Astrocyte (in vitro differentiated cells and primary cell): ENCODE measurements at places on chromosomes 11 and 22.
A peak's percentile ranks its signal among the peaks of the same experiment; 100 is the strongest.

DNA sequence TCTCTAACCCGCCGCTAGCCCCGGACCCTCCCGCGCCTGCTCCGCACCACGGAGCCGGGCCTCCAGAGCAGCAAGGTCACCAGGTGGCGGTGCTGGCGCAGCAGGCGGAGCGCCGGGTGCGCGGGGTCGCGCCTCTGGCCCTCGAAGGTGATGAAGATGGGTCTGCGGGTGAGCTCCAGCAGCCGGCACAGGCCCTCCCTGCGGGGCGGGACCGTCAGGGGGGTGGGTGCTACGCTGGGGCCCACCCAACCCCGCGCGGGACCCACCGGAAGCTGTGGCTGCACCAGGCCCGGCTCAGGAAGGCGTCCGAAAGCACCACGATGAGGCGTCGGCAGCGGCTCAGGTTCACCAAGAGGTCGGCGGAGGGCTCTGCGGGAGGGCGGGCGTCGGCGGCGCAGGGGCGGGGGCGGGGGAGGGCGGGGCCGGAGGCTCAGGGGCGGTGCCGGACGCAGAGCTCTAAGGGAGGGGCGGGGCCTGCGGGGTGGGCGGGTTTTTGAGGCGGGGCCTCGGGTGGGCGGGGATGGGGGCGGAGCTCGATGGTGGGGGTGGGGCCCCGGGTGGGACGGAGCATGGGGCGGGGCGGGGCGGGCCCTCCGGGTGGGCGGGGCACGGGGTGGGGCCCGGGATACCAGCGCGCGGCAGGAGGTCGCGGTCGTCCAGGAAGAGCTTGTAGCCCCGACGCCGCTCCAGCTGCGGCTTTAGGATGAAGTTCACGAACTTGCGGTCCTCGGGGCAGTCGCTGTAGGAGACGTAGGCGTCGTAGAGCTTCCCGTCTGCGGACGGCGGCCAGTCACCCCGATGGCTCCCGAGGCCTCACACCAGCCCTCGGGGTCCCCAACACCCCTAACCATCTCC, 7.8 kb downstream of the SIGIRR start:
- no peaks in the 10 kb centered on the region for H3K4me1 ChIP-seq
- no peaks in the 10 kb centered on the region for H3K36me3 ChIP-seq
- H3K27me3 ChIP-seq = no peaks in the 10 kb centered on the region
- H3K27ac ChIP-seq = no peak overlapping the region
- peak overlapping the region; percentile 56 for H3K4me3 ChIP-seq
- peak; percentile 52 for DNase-seq

DNA sequence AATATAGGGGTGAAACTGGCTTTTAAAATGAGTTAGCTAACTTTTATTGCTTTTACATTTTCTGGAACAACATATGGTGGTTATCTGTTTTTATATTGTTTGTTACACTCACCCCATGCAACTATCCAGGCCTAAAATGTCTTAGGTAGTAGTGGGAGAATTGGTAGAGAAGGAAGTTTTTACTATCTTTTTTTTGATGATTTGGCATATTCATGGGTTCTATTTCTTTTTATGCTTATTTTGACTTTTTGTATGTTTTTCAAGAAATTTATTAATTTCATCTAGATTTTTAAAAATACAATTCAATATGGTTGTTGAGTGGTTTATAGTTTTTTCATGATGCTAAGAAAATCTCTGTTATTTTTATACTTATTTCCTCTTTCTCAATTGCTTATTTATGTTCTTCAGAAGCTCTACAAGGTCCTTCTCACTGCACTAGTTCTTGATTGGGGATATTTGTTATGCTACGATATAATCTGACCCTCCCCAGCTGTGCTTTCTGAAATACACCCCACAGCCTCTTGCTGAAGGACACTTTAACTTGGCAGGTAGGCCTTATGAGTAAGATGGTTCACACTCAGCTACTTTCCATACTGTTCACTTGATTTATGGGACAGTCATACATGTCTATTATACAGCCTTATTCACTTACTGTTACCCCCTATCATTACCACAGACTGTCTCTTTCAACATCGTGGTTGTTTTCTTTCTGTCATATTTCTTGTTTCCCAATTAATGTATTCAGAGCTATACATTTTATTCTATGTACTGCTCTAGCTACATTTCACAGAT, 431.2 kb downstream of the METTL15 start:
- H3K4me3 ChIP-seq = no peak overlapping the region
- H3K36me3 ChIP-seq = no peaks in the 10 kb centered on the region
- H3K27me3 ChIP-seq = no peaks in the 10 kb centered on the region
- DNase-seq = no peak

DNA sequence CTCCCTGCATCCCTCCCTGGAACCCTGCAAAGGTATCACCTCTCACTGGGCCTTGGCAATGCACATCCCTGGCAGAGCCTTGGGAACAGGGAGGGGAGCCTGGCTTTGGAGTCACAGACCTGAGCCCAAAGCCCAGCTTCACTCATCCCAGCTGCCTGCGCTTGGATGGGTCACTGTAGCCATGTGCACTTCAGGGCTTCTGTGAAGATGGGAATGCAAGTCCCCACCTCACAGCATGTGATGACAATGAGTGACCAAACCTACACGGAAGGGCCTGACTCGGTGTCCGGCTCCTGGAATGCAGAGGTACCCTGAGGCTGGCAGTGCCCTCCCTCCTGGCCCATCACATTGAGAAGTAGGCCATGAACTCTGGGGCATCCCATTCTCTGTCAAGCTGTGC, 22.8 kb upstream of the BAIAP2L2 start:
- peaks cover 13% of the 10 kb centered on the region for H3K4me1 ChIP-seq
- no peaks in the 10 kb centered on the region for H3K27me3 ChIP-seq
- H3K36me3 ChIP-seq = no peaks in the 10 kb centered on the region
- no peak overlapping the region for H3K27ac ChIP-seq
- DNase-seq = no peak

GRCh38 chr22:23579280-23579679, 810 bp downstream of the IGLL1 start:
- H3K27ac ChIP-seq = no peak overlapping the region
- DNase-seq = no peak
- no peaks in the 10 kb centered on the region for H3K36me3 ChIP-seq

DNA sequence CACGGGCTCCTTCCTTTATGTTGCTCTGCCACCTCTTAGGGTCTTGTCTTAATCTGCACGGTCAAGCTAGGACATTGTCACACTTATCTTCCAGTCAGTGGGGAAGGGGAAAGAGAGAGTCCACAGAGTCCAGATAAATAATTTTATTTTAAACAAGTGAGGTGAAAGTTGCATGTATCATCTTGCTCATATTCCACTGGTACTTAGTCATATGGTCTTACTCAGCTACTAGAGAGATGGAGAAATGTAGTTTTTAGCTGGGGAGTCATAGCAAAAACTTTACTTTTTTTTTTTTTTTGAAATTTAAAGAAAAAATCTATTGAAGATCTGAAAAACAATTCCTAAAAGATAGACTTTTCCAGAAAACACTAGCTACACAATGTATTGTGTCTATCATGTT, 29.0 kb downstream of the PDE3B start:
- no peak overlapping the region for H3K27ac ChIP-seq
- H3K36me3 ChIP-seq = no peaks in the 10 kb centered on the region
- no peaks in the 10 kb centered on the region for H3K4me1 ChIP-seq
- no peaks in the 10 kb centered on the region for H3K27me3 ChIP-seq
- DNase-seq = peak; percentile 20

DNA sequence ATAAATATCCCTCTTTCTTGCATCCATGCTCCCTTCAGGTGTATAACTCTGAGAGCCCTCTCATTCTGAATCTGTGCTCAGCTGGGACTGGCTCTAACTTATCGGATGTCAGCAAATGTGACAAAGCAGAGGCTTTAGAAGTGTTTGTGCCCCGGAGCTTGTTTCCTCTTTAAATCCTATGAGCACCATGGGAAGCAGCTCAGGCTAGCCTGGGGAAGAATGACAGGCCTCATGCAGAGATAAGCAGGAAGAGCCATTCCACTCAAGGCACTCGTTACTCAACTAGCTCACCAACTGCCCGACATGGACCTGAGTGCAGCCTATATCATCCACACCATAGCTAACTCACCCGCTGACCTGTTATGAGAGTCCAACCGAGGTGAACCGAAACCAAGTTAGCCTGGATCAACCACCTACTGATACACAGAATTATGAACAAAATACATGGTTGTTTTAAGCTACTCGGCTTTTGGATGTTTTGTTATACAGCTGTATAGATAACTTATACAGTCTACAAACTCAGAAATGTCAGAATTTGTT, 990.7 kb downstream of the NTM start:
- H3K4me1 ChIP-seq = no peaks in the 10 kb centered on the region
- DNase-seq = no peak
- no peak overlapping the region for H3K27ac ChIP-seq
- peaks cover 2% of the 10 kb centered on the region for H3K27me3 ChIP-seq
- H3K4me3 ChIP-seq = no peak overlapping the region

GRCh38 chr11:134069426-134070341, 812 bp downstream of the JAM3 start:
- H3K36me3 ChIP-seq = no peaks in the 10 kb centered on the region
- H3K4me1 ChIP-seq = peaks cover 14% of the 10 kb centered on the region
- H3K27ac ChIP-seq = no peak overlapping the region
- H3K27me3 ChIP-seq = peaks cover 5% of the 10 kb centered on the region

- peak overlapping the region; percentile 58 for H3K27ac ChIP-seq
- H3K27me3 ChIP-seq = no peaks in the 10 kb centered on the region
- H3K4me3 ChIP-seq = no peak overlapping the region
- peaks cover 80% of the 10 kb centered on the region for H3K4me1 ChIP-seq
Measured at GRCh38 chr11:12121011-12121410, 10.6 kb downstream of the MICAL2 start.

GRCh38 chr11:73977856-73978519, 4.7 kb downstream of the UCP2 start:
- H3K4me1 ChIP-seq = peaks cover 5% of the 10 kb centered on the region
- DNase-seq = no peak
- H3K36me3 ChIP-seq = peaks cover 2% of the 10 kb centered on the region
- no peaks in the 10 kb centered on the region for H3K27me3 ChIP-seq
- H3K27ac ChIP-seq = no peak overlapping the region

GRCh38 chr11:124762105-124762623, at the start of gene ESAM:
ESAM (minus strand) TSS chr11:124762290; CDS start chr11:124762154, 136 bp downstream.
- H3K27me3 ChIP-seq = peaks cover 26% of the 10 kb centered on the region
- H3K36me3 ChIP-seq = peaks cover 10% of the 10 kb centered on the region
- H3K4me1 ChIP-seq = peaks cover 14% of the 10 kb centered on the region
- peak within 1 kb of the TSS; percentile 52 for H3K4me3 ChIP-seq
- H3K27ac ChIP-seq = no peak within 1 kb of the TSS

- no peaks in the 10 kb centered on the region for H3K4me1 ChIP-seq
- H3K36me3 ChIP-seq = peaks cover 19% of the 10 kb centered on the region
- H3K4me3 ChIP-seq = no peak overlapping the region
- H3K27ac ChIP-seq = no peak overlapping the region
Measured at GRCh38 chr11:45949992-45950407, 27.5 kb downstream of the LARGE2 start.

GRCh38 chr11:130616573-130616972, 168.1 kb downstream of the ADAMTS15 start:
- no peaks in the 10 kb centered on the region for H3K36me3 ChIP-seq
- no peak for DNase-seq
- no peak overlapping the region for H3K27ac ChIP-seq
- peaks cover 11% of the 10 kb centered on the region for H3K4me1 ChIP-seq
- no peak overlapping the region for H3K4me3 ChIP-seq

DNA sequence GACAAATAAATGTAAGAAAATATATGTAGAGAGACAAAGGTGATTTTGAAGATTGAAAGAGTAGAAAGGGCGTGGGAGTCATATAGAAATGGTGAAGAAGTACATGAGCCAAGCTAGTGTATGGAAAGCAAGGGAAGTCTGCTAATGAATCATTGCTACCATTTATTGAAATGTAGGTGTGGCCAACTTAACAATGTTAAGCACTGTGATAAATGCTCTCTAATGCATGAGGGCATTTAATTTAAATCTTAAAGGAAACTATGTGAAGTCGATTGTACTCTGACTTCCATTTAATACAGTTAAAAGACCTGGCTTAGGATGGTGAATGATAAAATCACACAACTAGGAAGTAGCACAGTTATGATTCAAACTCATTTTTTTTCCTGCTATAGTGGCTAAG, 219.9 kb downstream of the CASP12 start:
- no peaks in the 10 kb centered on the region for H3K36me3 ChIP-seq
- no peak overlapping the region for H3K27ac ChIP-seq
- no peaks in the 10 kb centered on the region for H3K27me3 ChIP-seq
- H3K4me1 ChIP-seq = no peaks in the 10 kb centered on the region
- no peak overlapping the region for H3K4me3 ChIP-seq

DNA sequence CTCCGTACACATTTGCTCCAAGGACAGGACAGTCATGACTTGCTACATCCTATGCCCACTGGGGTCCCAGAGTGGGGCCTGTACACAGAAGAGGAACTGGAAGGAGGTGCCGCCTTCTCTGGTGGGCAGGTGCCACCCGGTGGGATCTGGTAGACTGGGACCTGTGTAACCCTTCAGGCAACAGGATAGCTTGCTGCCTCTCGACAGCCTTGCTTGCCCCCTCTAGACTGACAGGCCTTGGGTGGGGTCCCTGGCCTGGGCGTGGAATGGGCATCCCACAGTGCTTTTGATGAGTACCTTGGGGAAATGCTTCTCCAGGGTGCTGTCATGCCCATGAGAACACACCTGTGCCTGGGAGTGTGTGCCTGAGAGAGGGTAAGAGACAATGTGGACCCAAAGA, 15.8 kb downstream of the SHANK3 start:
- no peak overlapping the region for H3K27ac ChIP-seq
- H3K4me3 ChIP-seq = no peak overlapping the region
- no peaks in the 10 kb centered on the region for H3K36me3 ChIP-seq
- H3K4me1 ChIP-seq = peaks cover 8% of the 10 kb centered on the region

- no peak overlapping the region for H3K27ac ChIP-seq
- DNase-seq = no peak
- no peak overlapping the region for H3K4me3 ChIP-seq
- no peaks in the 10 kb centered on the region for H3K4me1 ChIP-seq
Measured at GRCh38 chr11:117702946-117703598, 93.9 kb downstream of the DSCAML1 start.

GRCh38 chr11:74646954-74647353, 54.6 kb downstream of the POLD3 start:
- H3K36me3 ChIP-seq = peaks cover 2% of the 10 kb centered on the region
- no peaks in the 10 kb centered on the region for H3K27me3 ChIP-seq
- no peak overlapping the region for H3K27ac ChIP-seq
- no peak for DNase-seq

DNA sequence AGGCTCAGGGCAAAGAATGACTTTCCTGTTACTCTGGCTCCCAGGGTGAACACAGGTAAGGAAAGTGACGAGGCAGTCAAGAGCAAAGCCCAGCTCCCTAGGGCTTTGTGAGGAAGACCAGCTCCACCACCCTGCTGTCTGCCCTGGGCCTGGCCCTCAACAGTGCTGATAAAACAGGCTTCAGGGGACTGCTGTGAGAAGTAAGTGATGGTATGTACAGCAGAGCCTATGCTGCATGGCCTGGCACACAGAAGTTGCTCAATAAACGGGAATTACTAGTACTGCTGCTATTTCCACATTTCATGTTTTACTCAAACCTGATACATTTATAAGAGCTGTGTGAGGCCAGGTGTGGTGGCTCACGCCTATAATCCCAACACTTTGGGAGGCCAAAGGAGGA, 50.3 kb downstream of the MICAL3 start:
- H3K4me3 ChIP-seq = no peak overlapping the region
- H3K27ac ChIP-seq = no peak overlapping the region
- no peaks in the 10 kb centered on the region for H3K27me3 ChIP-seq
- peaks cover 30% of the 10 kb centered on the region for H3K4me1 ChIP-seq
- no peaks in the 10 kb centered on the region for H3K36me3 ChIP-seq
- no peak for DNase-seq
